ENCODE measurements at places on chromosomes 7 and 10.

GRCh38 chr10:129057856-129058663, 409.0 kb upstream of the MGMT start:
- DNase-seq = peak; percentile 40

GRCh38 chr7:150943453-150943814, 34.7 kb downstream of the KCNH2 start:
- DNase-seq = no peak

DNA sequence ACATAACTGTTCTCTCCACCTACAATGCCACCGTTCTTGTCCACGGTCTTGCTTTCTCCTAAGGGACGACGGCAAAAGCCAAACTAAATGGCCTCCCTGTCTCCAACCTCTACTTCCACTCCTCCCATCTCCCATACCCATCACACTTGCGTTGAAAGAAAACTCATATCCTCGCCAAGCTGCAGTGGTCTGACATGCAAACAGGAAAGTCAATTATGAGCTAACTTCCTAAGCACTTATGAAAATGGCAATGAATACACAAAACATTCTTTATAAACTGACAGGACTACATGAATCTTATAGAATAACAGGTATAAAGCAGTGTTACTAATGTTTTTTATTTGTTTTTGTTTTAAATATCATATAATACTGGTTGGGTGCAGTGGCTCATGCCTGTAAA, 46.4 kb downstream of the TYW1B start:
- DNase-seq = no peak

DNA sequence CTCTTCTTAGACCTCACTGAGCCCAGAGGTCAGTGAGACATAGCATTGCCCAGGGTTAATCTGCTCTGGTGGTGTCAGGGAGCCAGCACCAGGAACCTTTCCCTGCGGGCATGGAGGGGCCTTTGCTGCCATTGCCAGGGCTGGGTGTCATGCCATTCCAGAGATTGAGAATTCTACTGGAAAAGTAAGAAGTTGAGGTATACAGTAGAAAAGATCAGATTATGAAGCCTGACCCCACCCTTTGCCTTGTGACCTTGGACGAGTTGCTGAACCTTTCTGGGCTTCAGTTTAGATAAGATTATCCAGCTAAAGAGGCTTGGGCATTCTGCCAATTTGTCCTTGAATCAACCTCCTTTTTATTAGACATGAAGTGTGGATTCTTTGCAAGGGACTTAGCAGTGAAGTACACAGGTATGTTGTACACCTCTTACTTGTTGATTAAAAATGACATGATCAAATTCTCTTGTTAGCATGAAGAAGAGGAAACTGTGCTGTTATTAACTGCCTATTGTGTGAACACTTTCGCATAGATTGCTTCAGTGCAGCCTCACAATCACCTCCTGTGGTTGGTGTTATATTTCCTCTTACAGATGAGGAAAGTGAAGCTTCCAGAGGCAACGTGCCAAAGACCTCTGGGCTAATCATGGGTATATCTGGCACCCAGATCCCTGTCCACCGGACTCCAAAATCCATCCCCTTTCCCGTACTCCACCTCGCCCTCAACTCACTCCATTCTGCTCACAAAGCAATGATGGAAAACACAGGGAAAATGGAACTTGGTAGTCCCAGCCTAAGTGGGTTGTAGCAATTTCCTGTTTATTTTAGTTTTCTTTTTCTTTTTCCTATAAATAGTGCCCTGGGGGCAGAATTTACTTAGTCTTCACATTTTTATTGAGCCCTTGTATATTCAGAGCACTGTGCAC, 151.3 kb downstream of the CAMK1D start:
- DNase-seq = no peak

Data from activated naive CD8-positive, alpha-beta T cell treated with anti-CD3 and anti-CD28 coated beads, Interleukin-2, amount 50 U/mL, for 24 hours (primary cell).